ENCODE measurements at places on chromosomes 7 and 10. TPM values are rescaled to one million over a fixed set of nuclear protein-coding genes. Genes with fewer than 3 reads are reported as not detected.

APBB1IP gene
- 7.4 TPM for total RNA-seq

ZC3HAV1 gene
- total RNA-seq: 36.6 TPM

ASAH2B gene
- 0.74 TPM for total RNA-seq

UCMA gene
- total RNA-seq: not detected

DGKI gene
- 1.2 TPM for total RNA-seq

CFAP46 gene
- not detected for total RNA-seq

FAM25A gene
- total RNA-seq: 40.0 TPM

OR2A5 gene
- not detected for total RNA-seq

TDRD1 gene
- total RNA-seq: not detected

NEURL1 gene
- 4.2 TPM for total RNA-seq

DNA sequence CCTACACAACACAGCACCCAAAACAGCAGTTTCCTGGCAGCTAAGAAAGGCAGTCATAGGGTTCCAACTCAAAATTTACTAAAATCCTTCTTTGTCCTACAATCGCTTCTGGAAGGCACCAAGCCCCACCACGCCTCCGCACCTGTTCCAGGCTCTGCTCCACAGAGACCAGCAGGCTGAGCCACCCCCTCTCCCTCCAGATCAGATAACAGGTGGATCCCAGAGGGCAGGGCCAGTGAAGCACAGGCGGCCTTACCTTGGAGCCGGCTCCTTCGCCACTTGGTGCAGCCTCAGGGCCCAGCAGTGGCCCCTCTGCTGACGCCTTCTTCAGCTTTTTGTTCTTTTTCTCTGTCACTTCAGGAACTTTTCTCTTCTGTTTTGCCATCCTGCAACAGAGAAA lies 33.0 kb downstream of the ZFAND2A start:
- H3K4me1 ChIP-seq: peaks cover 25% of the 10 kb centered on the region
- no peak overlapping the region for H3K27ac ChIP-seq
- no peak for DNase-seq
- H3K27me3 ChIP-seq: no peaks in the 10 kb centered on the region
- no peaks in the 10 kb centered on the region for H3K36me3 ChIP-seq
- no peak overlapping the region for H3K4me3 ChIP-seq

DNA sequence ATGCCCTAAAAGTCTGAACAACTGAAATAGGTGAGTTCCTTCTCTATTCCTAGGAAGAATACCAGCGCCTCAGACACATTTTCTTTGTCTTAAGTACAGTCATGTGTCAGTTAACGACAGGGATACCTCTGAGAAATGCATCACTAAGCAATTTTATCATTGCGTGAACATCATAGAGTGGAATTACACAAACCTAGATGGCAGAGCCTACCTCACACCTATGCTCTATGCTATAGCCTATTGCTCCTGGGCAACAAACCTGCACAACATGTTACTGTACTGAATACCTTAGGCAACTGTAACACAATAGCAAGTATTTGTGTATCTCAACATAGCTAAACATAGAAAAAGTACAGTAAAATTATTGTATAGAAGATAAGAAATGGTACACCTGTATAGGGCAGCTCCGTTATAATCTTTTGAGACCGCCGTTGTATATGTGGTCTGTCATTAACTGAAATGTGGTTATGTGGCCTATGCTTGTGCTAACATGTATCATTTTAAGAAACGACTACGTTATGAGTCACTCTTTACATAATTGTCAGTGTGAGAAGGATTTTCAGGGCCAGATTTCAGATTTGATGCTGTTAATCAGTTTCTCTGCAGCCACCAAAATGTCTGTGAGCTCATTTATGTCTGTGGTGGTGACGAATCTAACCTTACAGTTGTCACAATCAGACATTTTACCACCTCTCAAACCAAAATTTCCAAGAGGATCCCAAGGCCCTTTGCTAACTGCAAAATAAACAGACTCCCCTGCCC lies 66.1 kb upstream of the STK17A start:
- H3K4me1 ChIP-seq: no peaks in the 10 kb centered on the region
- H3K36me3 ChIP-seq: no peaks in the 10 kb centered on the region
- DNase-seq: no peak
- no peak overlapping the region for H3K4me3 ChIP-seq
- no peaks in the 10 kb centered on the region for H3K27me3 ChIP-seq
- H3K27ac ChIP-seq: no peak overlapping the region

GRCh38 chr10:127851661-127852194 lies 41.0 kb downstream of the CLRN3 start:
- DNase-seq: no peak
- no peak overlapping the region for H3K27ac ChIP-seq
- no peaks in the 10 kb centered on the region for H3K36me3 ChIP-seq
- H3K4me1 ChIP-seq: no peaks in the 10 kb centered on the region
- H3K4me3 ChIP-seq: no peak overlapping the region
- H3K27me3 ChIP-seq: no peaks in the 10 kb centered on the region

- H3K27me3 ChIP-seq: no peaks in the 10 kb centered on the region
- DNase-seq: no peak
- H3K27ac ChIP-seq: no peak overlapping the region
- H3K4me1 ChIP-seq: peaks cover 32% of the 10 kb centered on the region
- H3K36me3 ChIP-seq: no peaks in the 10 kb centered on the region
- no peak overlapping the region for H3K4me3 ChIP-seq
Observed at GRCh38 chr7:100696123-100696521, 2.1 kb upstream of the GIGYF1 start.

DNA sequence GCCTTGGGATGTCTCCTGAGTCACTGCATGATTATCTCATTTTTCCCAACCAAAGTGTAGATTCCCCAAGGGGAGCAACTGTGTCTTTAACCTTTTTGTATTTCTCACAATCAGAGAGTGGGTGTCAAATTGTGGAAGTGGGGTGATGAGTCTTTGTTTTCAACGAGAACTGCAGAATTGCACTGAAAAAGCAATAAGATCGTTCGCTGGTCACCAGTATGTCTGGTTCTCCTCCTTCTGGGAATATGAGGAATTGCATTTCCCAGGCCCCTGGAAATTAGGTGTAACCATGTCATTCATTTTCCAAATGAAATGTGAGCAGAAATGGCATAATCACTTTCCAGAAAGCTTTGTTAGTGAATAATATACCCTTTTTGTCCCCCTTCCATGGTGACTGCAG lies 326.9 kb downstream of the GPAM start:
- H3K4me1 ChIP-seq: no peaks in the 10 kb centered on the region
- no peak overlapping the region for H3K27ac ChIP-seq
- DNase-seq: no peak

DNA sequence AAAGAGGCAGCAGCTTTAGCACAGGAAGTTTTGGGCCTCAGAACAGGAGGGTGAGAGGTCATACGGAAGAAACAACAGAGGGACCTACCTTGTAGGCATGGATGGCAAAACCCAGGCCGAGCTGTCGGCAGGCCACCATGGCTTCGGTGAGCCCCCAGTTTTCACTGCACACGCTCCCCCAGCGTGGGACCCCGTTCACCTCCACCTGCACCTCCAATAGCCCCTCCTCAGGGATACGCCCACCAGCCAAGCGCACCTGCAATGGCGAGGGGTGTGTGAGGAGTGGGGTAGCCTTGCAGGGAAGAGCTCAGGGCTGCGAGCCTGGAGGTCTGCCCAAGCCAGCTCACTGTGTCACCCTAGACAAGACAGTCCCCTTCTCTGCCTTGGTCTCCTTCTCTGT lies 11.3 kb downstream of the LOXL4 start:
- H3K4me3 ChIP-seq: no peak overlapping the region
- DNase-seq: no peak
- H3K36me3 ChIP-seq: no peaks in the 10 kb centered on the region
- no peak overlapping the region for H3K27ac ChIP-seq
- H3K27me3 ChIP-seq: no peaks in the 10 kb centered on the region

DNA sequence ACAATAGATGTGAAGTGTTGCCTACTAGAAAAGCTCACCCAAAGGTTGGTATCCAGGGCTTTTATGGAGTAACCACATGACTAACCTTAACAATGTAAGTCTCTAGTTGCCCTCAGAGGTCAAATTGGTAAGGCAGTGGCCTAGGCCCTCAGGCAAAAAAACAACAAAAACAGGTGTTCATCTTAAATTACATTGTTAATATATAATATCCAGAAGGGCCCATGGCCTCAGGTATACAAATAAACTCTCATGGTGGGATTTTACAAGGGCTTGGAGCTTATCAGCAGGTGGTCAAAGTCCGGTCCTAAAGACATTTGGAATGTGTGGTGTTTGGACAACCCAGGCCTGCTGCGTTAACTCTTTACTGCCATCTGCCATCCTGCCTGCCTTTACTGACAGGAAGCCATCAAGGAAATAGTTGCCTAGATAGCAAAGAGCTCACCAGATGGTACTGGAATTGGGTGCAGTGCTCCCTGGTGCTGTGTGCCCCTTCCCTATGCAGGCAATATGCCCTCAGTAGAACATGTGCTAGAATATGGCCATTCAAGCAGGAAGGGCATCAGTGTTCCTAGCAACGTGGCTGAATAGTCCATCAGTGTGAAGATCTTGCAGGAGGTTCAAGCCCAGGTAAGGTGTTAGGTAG lies 36.2 kb downstream of the TOMM7 start:
- H3K4me3 ChIP-seq: no peak overlapping the region
- H3K27me3 ChIP-seq: no peaks in the 10 kb centered on the region
- no peaks in the 10 kb centered on the region for H3K4me1 ChIP-seq
- no peak overlapping the region for H3K27ac ChIP-seq

GRCh38 chr7:117230276-117231046 lies 92.4 kb downstream of the WNT2 start:
- no peaks in the 10 kb centered on the region for H3K4me1 ChIP-seq
- H3K36me3 ChIP-seq: no peaks in the 10 kb centered on the region
- no peaks in the 10 kb centered on the region for H3K27me3 ChIP-seq
- H3K4me3 ChIP-seq: no peak overlapping the region

GRCh38 chr10:5538892-5539651 lies 14.3 kb downstream of the CALML3 start:
- no peaks in the 10 kb centered on the region for H3K36me3 ChIP-seq
- H3K27ac ChIP-seq: no peak overlapping the region
- DNase-seq: no peak
- H3K4me1 ChIP-seq: peaks cover 28% of the 10 kb centered on the region

GRCh38 chr10:27743877-27744801 lies 1.5 kb downstream of the MKX start:
- H3K4me1 ChIP-seq: peaks cover 57% of the 10 kb centered on the region
- no peaks in the 10 kb centered on the region for H3K27me3 ChIP-seq
- no peaks in the 10 kb centered on the region for H3K36me3 ChIP-seq
- peak overlapping the region; percentile 58 for H3K4me3 ChIP-seq

- no peak for DNase-seq
- H3K27me3 ChIP-seq: no peaks in the 10 kb centered on the region
- no peaks in the 10 kb centered on the region for H3K4me1 ChIP-seq
- H3K4me3 ChIP-seq: no peak overlapping the region
Observed at GRCh38 chr10:104711302-104711721, 70.2 kb downstream of the SORCS3 start.

DNA sequence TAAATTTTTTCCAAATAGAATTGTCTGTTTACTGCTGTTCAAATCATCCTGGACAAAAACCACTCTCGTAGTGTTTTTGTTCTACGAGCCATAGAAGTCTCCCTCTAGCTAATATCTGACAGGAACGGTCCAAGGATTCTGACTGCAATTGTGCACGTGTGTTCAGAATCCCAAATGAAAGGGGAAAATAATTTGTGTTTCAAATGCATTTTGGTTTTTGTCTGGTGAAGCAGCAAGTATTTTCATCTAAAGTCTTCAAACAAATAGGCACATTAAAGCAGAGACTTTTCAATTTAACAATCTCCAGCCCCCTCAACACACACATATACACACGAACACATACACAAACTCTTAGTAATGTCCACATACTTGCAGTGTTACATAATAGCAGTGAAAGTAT lies 475 bp downstream of the NEUROD6 start:
- H3K27me3 ChIP-seq: no peaks in the 10 kb centered on the region
- DNase-seq: no peak
- no peak overlapping the region for H3K27ac ChIP-seq
- no peaks in the 10 kb centered on the region for H3K36me3 ChIP-seq
- no peak overlapping the region for H3K4me3 ChIP-seq
- peaks cover 7% of the 10 kb centered on the region for H3K4me1 ChIP-seq

DNA sequence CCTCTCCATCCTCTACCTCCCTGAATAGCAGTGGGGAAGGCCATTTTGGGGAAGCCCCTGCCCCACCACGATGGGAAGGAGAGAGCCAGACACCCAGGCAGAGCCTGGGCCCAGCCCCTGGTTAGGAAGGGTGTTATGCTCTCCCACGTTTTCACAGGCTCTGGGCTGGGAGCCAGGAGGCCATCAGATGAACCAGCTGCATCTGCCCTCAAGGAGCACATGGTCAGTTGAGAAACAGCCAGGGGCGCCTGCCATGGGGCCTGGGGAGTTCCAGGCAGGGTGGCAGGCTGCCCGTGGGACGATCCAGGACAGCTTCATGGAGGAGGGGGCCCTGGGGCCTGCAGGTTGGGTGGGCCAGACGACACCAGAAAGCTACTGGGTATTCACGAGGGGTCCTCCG lies 47.5 kb downstream of the CAMK2B start:
- no peak overlapping the region for H3K27ac ChIP-seq
- H3K36me3 ChIP-seq: no peaks in the 10 kb centered on the region
- no peaks in the 10 kb centered on the region for H3K27me3 ChIP-seq
- no peak overlapping the region for H3K4me3 ChIP-seq
- no peaks in the 10 kb centered on the region for H3K4me1 ChIP-seq

GRCh38 chr7:18526368-18526878 lies 30.9 kb downstream of the HDAC9 start:
- no peak for DNase-seq
- H3K36me3 ChIP-seq: no peaks in the 10 kb centered on the region
- H3K4me3 ChIP-seq: no peak overlapping the region
- no peak overlapping the region for H3K27ac ChIP-seq
- no peaks in the 10 kb centered on the region for H3K4me1 ChIP-seq

DNA sequence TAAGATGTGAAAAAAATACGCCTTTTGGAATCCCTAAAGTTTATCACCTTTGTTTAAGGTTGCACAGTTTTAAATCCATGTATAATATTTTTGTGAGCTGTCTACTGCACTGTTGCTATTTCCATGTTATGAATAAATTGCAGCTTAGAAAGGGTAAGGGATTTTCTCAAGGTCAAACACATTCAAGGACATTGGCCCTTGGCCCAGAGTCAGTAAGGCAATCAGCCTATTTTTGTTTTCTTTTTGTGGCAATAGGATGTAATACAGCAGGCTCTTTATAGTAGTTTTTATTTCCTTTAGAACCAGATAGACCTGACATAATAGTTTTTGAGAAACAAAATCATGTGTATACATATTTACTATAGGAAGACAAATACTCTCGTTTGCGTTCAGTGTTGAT lies 219.8 kb downstream of the ACTR3B start:
- H3K27ac ChIP-seq: no peak overlapping the region
- H3K4me3 ChIP-seq: no peak overlapping the region
- no peaks in the 10 kb centered on the region for H3K27me3 ChIP-seq

- no peaks in the 10 kb centered on the region for H3K36me3 ChIP-seq
- H3K4me1 ChIP-seq: no peaks in the 10 kb centered on the region
- H3K4me3 ChIP-seq: no peak overlapping the region
- H3K27me3 ChIP-seq: no peaks in the 10 kb centered on the region
Observed at GRCh38 chr10:90222939-90223338, 521.5 kb downstream of the KIF20B start.

- DNase-seq: no peak
- H3K4me3 ChIP-seq: no peak overlapping the region
- H3K36me3 ChIP-seq: no peaks in the 10 kb centered on the region
- no peaks in the 10 kb centered on the region for H3K27me3 ChIP-seq
Observed at GRCh38 chr7:16554518-16555236, 28.1 kb downstream of the LRRC72 start.

Data from vagina (tissue), 2 donors.